ENCODE measurements at places on chromosomes 7 and 10.
A peak's percentile ranks its signal among the peaks of the same experiment; 100 is the strongest.

DNA sequence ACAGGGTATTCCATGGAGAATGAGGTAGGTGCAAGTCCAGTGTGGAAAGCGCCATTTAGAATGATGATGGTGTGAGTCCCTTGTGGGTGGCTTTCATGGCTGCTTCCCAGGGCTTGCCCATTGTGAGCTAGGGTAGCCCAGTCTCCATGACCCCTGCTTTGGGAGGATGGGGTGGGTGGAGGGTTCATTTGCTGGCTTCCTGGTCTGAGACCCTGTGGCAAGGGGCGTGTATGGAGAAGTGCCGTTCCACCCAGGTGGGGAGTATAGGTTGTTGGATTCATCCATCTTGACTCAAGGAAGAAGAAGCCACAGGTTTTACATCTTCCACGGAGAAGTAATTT is 27.7 kb downstream of the CCM2 start:
- no peak for DNase-seq

DNA sequence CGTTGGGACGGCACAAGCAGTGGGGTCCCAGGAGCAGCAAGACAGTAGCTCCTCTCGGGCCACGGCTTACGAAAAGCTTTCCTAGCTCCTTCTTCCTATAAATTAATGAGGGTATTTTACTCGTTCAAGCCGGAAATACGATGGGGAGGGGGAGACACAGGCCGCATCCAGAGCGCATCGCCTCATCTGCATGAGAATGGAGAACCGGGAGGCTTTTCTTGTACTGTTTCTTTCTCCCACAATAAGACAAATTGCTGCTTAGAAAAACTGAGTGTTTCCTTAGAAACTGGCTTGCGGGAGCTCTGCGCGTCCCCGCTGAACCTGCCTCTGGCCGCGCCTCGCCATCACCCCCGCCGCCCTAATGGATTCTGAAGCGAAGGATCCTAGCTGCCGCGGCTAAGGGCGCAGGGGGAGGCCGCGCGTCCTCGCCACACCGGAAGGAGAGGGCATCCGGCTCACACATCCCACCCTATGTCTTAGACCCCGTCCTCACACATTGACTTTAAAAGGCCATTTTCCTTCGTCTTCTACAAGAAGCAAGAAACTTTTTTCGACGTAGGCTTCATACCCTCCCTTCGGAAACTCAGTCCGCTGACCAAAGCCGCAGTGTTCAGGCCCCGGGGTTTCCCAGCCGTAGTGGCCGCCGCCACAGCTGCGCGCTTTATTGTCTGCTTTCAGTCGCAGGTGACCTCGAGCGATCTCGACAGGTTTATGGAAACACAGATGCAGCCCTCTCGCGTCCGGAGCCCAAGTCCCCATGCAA is 8.8 kb downstream of the NXPH1 start:
- DNase-seq, result no peak

GRCh38 chr10:28984431-28984830 is 304.4 kb upstream of the LYZL1 start:
- DNase-seq, result no peak

DNA sequence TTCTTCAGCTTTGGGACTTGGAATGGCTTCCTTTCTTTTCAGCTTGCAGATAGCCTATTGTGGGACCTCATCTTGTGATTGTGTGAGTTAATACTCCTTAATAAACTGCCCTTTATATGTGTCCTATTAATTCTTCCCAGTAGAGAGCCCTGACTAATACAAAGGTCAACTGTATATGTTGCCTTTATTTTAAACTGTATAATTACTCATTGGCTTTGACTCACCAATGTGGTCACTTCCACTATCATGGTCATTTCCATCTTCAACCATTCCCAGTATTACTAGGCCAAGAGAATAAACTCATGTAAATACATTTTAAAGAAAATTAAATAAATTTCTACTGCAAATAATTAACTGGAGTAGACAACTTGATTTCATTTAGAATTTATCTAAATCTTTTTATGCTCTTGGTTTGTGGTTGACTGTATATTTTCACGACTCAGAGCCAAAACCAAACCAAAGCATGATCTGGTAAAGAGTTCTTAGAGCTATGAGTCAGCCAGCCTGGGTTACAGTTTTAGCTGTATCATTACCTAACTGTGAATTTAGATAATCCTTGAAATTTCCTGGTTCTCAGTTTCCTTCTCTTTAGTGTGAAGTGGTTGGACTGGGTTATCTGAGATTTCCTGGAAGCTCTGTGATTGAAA is 188.4 kb downstream of the PPP1R3A start:
- no peak for DNase-seq

DNA sequence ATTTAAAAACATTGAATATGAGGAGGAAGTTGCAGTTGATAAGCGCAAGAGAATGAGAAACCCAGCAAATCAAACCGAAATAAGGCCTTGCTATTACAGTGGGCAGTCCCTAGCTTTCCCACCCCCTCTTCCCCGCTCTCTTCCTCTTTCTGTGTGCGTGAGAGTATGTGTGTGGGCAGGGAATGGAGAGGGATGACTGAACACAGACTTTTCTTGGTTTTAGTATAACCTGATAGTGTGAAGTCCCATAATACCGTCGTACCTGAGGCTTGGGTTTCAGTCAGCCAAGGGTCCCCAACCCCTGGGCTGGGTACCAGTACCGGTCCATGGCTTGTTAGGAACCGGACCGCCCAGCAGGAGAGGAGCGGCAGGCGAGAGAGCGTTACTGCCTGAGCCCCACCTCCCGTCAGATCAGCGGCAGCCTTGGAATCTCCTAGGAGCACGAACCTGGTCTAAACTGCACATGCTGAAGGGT is 255.3 kb downstream of the CELF2 start:
- no peak for DNase-seq

- DNase-seq, result no peak
Observed at GRCh38 chr7:16754856-16755317, 1.3 kb downstream of the TSPAN13 start.

DNA sequence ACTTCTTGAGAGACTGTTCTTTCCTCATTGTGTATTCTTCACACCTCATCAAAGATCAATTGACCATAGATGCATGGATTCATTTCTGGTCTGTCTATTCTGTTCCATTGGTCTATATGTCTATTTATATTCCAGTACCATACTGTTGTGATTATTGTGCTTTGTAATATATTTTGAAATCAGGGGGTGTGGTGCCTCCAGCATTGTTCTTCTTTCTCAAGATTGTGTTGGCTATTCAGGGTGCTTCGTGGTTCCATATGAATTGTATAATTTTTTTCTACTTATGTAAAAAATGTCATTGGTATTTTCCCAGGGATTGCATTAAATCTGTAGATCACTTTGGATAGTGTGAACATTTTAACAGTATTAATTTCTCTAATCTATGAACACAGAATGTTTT is 106.5 kb downstream of the EPC1 start:
- no peak for DNase-seq

DNA sequence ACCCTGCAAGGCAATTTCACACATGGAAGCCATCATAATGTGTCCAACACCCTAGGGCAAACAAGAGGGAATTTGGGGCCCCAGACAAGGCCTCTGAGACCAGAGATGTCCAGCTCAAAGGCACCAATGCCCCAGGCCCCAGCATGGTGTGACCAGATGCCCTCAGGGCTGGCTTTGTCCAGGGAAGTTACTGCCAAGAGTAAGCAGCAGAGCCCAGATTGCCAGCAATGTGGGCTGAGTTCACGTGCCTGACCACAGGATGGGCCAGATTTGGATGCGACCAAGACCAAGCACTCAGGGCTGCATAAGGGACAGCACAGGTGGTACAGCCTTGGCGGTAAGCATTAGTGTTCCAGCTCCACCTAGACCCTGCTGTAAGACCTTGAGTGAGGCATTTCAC is 12.7 kb downstream of the MYOF start:
- no peak for DNase-seq

GRCh38 chr7:112462236-112462635 is 12.0 kb downstream of the IFRD1 start:
- DNase-seq, result no peak

DNA sequence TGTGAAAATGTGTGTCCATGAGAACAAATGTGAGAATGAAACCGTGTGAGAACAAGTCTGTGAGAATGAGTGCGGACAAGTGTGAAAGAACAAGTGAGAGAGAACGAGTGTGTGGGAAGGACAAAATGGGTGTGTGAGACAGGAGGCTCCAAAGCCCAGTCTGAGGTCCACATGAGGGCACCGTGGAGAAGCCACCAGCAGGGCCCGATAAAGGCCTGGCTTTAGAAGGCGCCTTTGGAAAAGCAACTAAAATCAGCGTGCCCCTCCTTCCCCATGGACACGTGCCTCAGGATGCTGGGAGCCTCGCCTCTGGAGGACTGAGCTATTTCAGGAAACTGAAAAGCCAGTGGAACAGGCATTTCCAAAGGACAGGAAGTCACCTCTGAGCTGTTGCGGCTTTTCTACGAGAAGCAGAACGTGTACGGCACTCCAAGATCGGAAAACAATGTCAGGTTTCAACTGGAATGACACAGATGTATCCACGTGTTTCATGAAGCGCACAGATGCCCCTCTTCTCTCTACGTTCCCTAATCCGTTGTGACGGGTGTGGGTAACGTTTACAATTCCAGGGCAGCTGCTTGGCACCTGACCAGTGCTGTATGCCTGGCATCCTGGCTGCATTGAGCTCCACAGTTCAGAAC is 46.4 kb downstream of the ESYT2 start:
- DNase-seq, result peak; percentile 13

All from retina (tissue), 1 donor.